ENCODE measurements at places on chromosomes 7 and 10.
A peak's percentile ranks its signal among the peaks of the same experiment; 100 is the strongest.

GRCh38 chr7:94080551-94080950 lies 76.4 kb upstream of the BET1 start:
- H3K27me3 ChIP-seq: no peaks in the 10 kb centered on the region
- no peak for DNase-seq
- no peaks in the 10 kb centered on the region for H3K36me3 ChIP-seq
- no peak overlapping the region for H3K4me3 ChIP-seq
- no peaks in the 10 kb centered on the region for H3K4me1 ChIP-seq

DNA sequence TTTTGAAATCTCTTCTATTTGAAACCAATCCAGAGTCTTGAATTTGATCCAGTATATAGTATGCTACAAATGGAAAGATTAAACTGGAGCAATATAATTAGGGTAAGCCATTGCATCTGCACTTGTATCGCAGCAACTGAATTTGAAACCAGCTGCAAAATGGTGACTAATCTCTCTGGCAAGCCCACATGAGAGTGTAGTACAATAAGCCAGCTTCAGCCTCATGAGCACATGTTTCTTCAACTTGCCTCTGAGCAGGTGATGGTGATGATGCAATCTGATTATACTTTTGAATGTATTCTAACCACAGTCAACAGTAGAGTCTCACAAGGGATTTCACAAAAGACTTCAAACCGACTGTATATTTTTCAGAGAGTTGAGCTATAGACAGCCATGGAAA lies 829 bp upstream of the RPA3 start:
- peaks cover 21% of the 10 kb centered on the region for H3K4me1 ChIP-seq
- H3K36me3 ChIP-seq: no peaks in the 10 kb centered on the region
- DNase-seq: no peak
- H3K27ac ChIP-seq: no peak overlapping the region
- H3K27me3 ChIP-seq: no peaks in the 10 kb centered on the region

DNA sequence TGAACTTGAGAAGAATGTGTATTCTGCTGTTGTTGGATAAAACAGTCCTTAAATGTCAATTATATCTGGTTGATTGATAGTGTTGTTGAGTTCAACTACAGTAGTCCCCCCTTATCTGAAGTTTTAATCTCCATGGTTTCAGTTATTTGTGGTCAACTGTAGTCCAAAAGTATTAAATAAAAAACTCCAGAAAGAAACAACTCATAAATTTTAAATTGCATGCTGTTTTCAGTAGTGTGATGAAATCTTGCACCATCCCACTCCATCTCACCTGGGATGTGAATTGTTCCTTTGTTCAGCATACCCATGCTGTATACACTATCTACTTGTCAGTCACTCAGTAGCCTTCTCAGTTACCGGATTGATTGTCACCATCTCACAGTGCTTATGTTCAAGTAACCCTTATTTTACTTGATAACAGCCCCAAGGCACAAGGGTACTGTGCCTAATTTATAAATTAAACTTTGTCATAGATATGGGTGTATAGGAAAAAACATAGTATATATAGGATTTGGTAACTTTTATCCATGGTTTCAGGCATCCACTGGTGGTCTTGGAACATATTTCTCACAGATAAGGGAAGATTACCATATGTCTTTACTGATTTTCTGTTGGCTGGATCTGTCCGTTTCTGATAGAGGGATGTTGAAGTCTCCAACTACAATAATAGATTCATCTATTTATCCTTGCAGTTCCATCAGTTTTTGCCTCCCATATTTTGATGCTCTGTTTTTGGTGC lies 57.1 kb downstream of the AOAH start:
- DNase-seq: no peak
- H3K36me3 ChIP-seq: no peaks in the 10 kb centered on the region
- H3K27ac ChIP-seq: no peak overlapping the region
- no peaks in the 10 kb centered on the region for H3K4me1 ChIP-seq
- no peaks in the 10 kb centered on the region for H3K27me3 ChIP-seq

GRCh38 chr7:131538071-131538812 lies 18.2 kb downstream of the PODXL start:
- H3K27me3 ChIP-seq: no peaks in the 10 kb centered on the region
- DNase-seq: peak; percentile 28
- no peaks in the 10 kb centered on the region for H3K36me3 ChIP-seq
- no peak overlapping the region for H3K4me3 ChIP-seq

DNA sequence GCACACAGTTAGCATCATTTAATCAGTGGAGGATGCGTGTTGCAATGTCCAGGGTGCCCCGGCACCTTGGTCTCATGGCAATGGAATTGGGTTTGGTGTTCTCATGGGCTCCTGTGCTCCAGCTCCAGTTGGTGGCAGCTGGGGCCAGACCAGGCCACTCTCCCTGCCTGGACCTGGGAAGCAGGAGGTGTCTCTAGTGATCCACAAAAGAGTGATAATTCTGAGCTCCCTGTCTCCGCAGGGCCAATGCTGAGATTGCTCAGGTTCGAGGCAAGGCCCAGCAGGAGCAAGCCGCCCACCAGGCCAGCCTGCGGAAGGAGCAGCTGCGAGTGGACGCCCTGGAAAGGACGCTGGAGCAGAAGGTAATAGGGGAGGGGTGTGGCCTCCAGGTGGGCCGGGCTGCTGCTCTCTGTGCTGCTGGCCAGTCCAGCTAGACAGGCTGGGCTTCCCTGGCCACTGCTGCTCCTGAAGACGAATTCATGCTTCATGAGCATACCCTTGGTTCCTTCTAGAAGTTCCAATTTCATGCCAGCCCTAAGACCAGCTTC lies 21.7 kb upstream of the BTBD16 start:
- no peaks in the 10 kb centered on the region for H3K4me1 ChIP-seq
- no peak overlapping the region for H3K4me3 ChIP-seq
- no peaks in the 10 kb centered on the region for H3K27me3 ChIP-seq
- no peak for DNase-seq
- no peaks in the 10 kb centered on the region for H3K36me3 ChIP-seq

DNA sequence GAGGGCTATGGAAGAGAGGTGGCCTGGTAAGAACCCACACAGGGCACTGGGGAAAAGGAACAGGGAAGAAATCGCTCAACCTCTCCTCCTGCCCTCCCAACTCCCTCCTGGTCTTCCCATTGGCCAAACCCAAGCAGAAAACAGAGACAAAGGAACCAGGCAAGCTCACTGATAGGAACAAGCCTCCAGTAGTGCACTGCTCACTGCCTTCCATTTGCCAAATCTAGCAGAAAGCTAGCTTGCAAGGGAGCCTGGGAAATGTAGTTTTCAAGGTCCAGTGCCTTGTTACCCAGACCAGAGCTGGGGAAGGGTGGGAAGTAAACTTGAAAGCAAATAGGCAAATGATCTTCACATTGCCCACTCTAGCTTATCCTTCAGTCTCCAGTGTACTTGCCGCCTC lies 556.1 kb upstream of the AUTS2 start:
- no peaks in the 10 kb centered on the region for H3K36me3 ChIP-seq
- H3K27me3 ChIP-seq: peaks cover 6% of the 10 kb centered on the region
- no peak overlapping the region for H3K27ac ChIP-seq
- peak; percentile 40 for DNase-seq
- H3K4me1 ChIP-seq: no peaks in the 10 kb centered on the region
- H3K4me3 ChIP-seq: no peak overlapping the region

GRCh38 chr7:47758546-47758945 lies 176.6 kb upstream of the TNS3 start:
- H3K27me3 ChIP-seq: no peaks in the 10 kb centered on the region
- H3K4me3 ChIP-seq: no peak overlapping the region
- no peaks in the 10 kb centered on the region for H3K36me3 ChIP-seq

- H3K36me3 ChIP-seq: no peaks in the 10 kb centered on the region
- no peak for DNase-seq
- H3K27ac ChIP-seq: no peak overlapping the region
- peaks cover 9% of the 10 kb centered on the region for H3K4me1 ChIP-seq
Measured at GRCh38 chr10:26384600-26384999, 53.5 kb upstream of the APBB1IP start.

DNA sequence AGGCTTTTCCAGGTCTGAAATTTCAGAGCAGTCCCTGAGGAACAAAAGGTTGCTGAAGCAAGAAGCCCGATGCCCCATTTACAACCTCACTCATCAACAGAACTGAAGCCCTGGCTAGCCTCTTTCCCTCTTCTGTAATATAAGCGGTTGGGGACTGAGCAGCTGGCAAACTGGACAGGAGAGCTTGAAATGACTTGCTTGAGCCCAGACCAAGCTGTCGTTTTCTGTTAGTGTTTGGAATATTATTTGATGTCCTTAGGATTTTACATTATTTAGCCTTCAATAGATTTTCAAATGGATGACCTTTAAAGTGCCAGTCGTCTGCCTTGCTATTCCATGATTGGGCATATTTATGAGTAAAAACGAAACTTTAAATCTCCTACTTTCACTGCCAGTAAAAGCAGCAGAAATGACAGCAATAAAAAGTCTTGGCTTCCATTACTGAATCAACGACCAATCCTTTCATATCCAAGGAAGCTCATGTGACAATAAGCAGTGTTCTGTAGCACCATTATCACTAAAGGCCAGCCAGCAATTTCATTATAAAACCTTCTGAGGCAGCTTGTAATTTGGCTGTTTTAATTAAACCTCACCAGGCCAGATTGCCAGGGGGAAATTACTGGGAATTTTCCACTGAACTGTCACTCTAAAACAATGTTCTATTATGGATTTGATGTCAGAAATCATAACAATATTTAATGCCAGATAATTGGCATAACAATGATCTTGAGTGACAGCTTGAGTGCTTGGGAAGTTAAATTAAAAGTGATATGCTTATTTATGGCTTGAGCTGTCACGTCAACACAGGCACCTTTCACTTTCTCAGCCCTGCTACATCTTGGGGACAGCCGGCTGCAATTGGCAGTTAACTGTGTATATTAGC lies 85.9 kb downstream of the LSMEM1 start:
- H3K4me1 ChIP-seq: no peaks in the 10 kb centered on the region
- H3K36me3 ChIP-seq: no peaks in the 10 kb centered on the region
- H3K27me3 ChIP-seq: no peaks in the 10 kb centered on the region

GRCh38 chr7:134839298-134839697 lies 59.9 kb downstream of the CALD1 start:
- no peaks in the 10 kb centered on the region for H3K27me3 ChIP-seq
- H3K4me3 ChIP-seq: no peak overlapping the region
- no peaks in the 10 kb centered on the region for H3K36me3 ChIP-seq
- DNase-seq: no peak

GRCh38 chr7:121336579-121336978 lies 7.8 kb downstream of the WNT16 start:
- DNase-seq: no peak
- H3K27ac ChIP-seq: no peak overlapping the region
